ENCODE measurements at places on chromosomes 3 and 15.

GRCh38 chr3:102225407-102226132, 209.2 kb upstream of the ZPLD1 start:
- DNase-seq = no peak

- no peak for DNase-seq
These were observed 16.9 kb downstream of the CD47 start for GRCh38 chr3:108073764-108074431.

DNA sequence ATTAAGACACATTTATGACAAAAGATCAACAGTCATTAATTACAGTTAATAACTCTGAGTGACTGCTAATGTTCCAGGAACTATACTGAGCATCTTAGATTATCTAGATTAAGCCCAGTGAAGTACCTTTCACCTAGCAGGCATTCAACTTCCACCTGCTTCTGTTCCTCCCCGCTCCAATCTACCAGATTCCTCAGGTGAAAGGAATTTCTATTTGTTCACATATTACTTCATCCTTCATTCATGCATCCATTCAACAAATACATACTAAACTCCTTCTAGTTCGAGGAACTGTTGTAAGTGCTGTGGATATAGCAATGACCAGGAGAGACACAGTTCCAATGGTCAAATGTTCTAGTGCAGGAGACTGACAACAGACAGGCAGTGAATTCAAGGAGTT, 139.3 kb downstream of the FILIP1L start:
- no peak for DNase-seq

- no peak for DNase-seq
These were observed 62.2 kb upstream of the GOLIM4 start for GRCh38 chr3:168157903-168158302.

GRCh38 chr3:126399351-126399735, 4.6 kb downstream of the CFAP100 start:
- DNase-seq = no peak

GRCh38 chr3:18723206-18723810, 298.2 kb upstream of the SATB1 start:
- no peak for DNase-seq

DNA sequence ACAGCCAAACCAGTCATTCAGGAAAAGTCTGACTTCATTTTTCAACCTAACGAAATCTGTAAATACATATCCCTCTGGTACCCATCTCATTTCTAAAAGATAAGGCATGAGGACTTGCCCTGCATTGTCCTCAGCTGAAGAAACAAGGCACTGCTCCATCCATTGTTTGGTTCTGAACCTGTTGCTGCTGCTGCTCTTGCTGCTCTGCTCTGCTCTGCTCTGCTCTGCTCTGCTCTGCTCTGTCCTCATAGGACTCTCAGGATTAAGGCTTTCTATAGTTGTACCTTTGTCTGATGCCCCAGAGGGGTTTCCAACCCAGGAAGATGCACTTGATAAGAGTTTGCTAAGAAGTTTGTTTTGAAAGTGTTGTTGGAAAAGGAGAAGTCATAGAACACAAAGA, 38.2 kb downstream of the CMSS1 start:
- no peak for DNase-seq

Measured in sigmoid colon (tissue), 7 donors.